ENCODE measurements at places on chromosomes 6 and 20.

DNA sequence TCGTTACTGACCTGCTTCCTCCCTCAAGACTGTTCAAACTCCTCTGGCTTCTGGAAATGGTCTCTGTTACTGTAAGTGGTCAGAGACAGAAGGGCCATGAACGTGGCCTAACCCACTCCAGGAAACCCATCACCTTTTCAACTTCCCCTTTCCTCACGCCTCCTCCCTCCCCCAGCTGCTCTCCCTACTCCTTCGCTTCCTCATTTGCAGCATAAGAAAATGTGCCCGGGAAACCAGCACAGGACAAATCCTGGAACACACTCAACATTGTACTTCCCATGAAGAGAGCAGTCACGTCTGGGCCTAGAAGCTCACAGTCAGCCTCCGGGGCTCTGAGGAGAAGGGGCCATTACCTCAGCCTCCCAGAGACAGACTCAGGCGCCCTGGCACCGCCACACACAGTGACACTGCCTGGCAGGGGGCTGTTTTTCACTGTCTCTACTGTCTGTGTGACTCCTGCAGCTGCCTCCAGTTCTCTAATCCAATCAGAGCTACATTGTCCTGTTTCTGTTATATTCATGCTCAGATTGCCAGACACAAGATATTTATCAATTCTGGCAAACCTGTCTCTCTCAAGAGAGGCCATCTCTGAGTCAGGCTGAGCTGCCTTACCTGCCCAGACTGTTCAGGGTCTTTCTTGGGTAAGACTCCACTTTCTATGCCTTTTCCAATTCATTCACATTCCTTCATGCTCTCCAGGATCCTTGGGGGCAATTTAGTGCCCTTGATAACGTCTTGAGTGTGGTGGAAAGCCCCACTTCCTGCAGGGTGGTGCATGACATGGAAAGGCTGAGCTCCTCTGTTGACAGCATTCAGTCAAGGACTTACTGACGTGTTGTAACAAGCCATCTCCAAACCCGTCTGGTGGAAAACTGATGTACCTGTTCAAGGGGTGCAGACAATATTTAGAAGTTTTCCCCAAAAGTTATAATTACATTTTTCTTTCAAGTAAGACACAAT, 242.2 kb downstream of the HIVEP2 start:
- no peak for DNase-seq

DNA sequence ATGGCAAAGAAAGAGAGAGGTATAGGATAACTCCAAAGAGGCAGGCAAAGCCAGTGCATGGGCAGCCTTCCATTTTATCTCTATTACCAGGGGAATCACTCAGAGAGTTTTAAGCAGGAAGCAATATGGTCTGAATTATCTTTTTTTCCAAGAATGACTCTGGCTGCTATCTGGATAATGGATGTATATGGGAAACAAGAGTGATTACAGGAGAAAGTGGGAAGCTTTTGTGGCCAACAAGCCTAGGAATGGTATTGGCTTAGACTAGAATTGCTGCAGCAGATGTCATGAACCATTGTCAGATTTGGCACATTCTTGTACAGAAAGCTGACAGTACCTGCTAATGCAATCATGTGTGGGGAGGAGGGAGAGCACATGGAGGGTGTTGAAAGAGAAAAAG, 73.0 kb upstream of the BTBD3 start:
- no peak for DNase-seq

DNA sequence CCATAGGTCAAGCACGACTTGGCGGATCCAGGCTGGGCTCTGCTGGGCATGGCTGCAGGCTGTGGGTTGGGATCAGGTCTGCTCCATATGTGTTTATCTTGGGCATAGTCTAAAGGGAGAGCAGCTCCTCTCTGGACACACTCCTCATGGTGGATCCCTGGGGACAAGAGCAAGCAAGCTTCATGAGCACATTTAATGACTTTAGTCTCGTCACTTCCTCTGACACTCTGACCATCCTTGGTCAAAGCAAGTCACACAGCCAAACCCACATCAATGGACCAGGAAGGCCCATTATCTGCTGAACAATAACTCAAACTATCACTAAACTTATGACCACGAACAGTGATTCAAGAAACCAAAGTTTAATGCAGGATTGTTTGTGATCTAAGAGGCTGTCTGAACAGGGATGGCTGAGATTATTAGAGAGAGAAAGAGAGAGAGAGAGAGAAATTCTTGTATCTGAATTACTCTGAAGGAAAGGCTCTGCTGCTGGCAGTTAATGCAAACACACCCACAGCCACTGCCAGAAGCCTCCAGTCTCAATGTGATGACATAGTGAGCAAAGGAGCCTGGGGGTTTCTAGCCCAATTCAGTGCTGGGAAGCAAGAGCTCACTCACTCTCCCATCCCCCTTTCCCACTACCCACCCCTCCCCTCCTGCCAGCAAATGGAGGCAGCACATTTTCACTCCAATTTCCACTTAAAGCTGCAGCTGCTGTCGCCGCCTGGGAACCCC, 490.2 kb upstream of the SULF2 start:
- DNase-seq: no peak

GRCh38 chr20:10247440-10247839, 28.8 kb downstream of the SNAP25 start:
- DNase-seq: no peak

DNA sequence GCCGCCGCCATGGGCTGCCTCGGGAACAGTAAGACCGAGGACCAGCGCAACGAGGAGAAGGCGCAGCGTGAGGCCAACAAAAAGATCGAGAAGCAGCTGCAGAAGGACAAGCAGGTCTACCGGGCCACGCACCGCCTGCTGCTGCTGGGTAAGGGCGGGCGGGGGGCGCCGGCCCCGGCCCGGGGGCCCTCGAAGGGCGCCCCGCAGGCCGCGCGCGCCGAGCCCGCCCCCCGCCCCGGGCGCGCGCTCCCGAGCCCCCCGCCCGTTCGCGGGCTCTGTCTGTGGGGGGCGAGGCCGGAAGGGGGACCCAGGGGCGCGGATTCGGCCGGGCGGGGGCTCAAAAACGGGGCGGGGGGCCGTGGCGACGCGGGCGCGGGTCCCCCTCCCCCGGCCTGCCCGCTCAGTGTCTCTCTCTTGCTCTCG, 39.2 kb downstream of the GNAS start:
- DNase-seq: no peak

- no peak for DNase-seq
These were observed 14.2 kb upstream of the SLCO4A1 start for GRCh38 chr20:62627901-62628612.

- no peak for DNase-seq
These were observed 14.5 kb downstream of the COL11A2 start for GRCh38 chr6:33177552-33178446.

DNA sequence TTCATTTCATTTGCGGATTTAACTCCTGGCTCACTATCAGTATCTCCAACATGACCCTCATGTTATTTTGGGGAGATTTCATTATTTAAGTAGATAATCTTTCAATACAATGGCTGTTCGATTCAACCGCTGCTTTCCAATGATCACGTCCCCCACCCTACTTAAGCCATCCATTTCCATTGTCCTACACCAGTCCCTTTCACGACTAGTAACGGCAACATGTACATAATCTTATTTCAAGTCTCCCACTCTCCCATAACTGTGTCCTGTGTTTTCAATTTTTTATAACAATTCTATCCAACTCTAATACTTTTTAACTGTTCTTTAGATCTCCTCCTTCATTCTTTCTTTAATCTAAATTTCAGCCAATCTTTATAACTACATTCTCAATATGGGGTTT, 890.8 kb upstream of the MAP3K7 start:
- DNase-seq: no peak

DNA sequence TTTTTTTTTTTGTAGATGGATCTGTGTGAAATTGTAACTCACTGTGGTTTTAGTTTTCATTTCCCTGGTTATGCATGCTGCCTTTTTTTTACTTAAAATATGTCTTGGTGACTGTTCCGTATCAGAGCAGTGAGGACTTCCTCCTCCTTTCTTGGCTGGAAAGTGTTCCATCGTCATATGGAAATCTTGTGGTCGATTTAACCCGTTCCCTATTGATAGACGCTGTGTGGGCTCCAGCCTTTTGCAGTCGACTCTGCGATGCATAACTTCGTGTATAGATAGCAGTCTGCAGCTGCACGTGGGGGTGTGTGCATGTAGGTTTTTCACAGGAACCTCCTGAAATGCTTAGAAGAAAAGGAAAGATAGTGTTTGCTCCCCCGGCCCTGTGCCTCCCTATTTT, 28.1 kb upstream of the PNPLA1 start:
- no peak for DNase-seq

- DNase-seq: no peak
These were observed 317.5 kb upstream of the MOCS1 start for GRCh38 chr6:40251637-40252300.

GRCh38 chr20:14005996-14006395, 10.7 kb downstream of the MACROD2 start:
- no peak for DNase-seq

GRCh38 chr6:93787841-93788240, 368.5 kb upstream of the EPHA7 start:
- DNase-seq: no peak

GRCh38 chr6:138007014-138007472, 100.2 kb downstream of the PERP start:
- DNase-seq: no peak

DNA sequence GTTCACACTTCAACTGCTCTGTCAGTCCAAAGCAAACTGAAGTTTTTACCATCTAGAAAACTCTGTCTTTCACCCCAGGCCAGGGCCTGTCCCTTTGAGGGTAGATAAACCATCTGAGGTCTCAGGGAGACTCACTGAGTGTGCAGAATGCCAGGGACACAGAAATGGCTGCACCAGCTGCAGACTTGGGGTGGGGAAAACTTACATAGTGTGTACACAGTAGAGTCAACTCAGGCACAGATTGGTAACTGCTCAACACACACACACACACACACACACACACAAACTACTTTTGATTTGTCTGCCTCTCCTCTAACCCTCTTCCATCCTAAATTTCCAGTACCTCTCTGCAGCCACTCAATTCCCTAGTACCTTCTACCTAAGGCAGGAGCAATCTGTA, 374.9 kb upstream of the JAG1 start:
- DNase-seq: no peak

GRCh38 chr6:63941747-63942470, 306.3 kb downstream of the PHF3 start:
- no peak for DNase-seq

DNA sequence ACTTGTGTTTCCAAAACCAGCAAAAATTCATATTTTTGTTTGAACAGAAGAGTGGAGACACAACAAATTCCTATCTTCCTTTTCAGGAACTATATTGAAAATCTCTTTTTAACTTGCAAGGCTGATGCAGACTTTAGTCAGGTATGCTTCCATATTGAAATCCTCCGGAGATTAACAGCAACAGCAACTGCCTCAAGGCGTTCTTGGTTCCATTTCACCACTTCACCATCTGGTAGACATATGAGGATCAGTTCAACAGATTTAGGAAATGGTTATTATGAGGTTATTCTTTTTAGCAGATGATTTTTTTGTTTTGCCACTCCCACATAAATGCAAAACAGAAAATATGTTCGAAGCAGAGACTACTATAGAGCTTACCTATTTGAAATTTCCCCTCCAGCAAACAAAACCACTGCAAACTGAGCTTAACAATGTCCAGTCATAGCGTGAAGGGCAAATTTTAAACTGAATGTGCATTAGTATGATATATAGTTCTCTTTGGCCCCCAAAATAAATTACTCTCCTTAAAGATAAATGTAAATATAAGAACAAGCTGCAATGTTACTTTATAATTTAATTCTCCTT, 520.5 kb upstream of the ADGRB3 start:
- no peak for DNase-seq

- DNase-seq: no peak
These were observed 10.3 kb upstream of the R3HDML start for GRCh38 chr20:44326391-44327159.

DNA sequence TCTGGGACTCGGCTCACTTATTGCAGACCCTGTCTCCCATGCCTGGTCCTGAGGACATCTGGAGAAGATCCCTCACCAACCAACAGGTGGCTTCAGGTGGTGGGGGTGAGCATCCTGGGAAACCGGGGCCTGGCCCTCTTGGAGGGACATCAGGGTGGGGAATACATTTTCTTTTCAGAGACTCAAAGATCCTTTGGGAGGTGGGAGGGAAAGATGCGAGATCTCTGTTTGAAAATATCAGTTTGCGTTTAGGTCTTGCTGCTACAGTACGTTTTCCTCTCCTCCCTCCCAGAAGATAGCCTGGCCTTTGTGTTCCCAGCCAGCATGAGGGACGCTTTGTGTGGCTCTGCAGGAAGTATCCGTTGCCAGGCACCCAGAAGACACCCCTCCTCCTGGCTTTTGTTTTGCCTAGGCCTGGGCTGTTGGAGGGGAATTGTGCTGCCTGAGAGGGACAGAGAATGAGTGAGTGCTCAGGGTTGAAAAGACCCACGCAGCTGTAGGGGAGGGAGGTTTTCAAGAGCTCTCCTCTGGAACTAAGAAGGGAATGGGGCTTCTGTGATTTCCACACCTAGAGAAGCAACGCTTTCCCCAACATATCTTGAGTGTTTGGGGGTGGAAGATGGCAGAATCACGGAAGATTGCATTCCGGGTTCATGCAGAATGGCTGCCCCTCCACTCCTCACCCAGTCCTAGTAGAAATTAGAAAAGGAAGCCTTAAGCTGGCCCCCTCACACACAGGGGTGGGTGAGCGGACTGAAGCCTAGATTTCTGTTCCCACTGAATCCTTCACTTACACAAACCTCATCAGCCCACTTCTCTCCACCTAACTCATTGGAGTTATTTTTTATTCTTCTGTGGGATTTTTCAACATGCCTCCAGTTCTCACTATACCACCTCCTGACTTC, 22.0 kb upstream of the SLC2A12 start:
- no peak for DNase-seq

- DNase-seq: peak; percentile 62
These were observed at the start of gene DEF6 for GRCh38 chr6:35297601-35298481. TSS of gene DEF6 (plus strand) at chr6:35297818. CDS start at chr6:35297857, 39 bp downstream.

GRCh38 chr6:108660251-108660650, 99.5 kb downstream of the FOXO3 start:
- no peak for DNase-seq

- no peak for DNase-seq
These were observed 890.6 kb downstream of the KIF16B start for GRCh38 chr20:15682690-15683089.

DNA sequence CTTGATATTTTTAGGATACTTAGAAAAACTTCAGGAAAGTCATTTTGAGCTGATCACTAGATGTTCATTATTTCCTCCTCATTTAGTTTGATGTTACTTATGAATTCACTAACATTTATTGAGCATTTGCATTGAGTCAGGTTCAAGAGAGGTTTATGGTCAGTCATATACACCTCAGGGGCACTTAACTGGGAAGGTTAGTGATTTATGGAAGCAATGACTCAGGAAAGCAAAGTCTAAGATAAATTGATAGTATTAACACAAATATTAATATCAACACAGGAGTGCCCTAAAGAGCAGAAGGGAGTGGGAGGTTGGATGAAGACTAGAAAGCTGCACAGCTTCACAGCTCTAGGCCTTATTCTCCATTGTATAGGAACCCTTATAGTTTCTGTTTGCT, 177.0 kb upstream of the TNFAIP3 start:
- no peak for DNase-seq

- DNase-seq: no peak
These were observed 79.0 kb downstream of the TRERF1 start for GRCh38 chr6:42372699-42373098.

DNA sequence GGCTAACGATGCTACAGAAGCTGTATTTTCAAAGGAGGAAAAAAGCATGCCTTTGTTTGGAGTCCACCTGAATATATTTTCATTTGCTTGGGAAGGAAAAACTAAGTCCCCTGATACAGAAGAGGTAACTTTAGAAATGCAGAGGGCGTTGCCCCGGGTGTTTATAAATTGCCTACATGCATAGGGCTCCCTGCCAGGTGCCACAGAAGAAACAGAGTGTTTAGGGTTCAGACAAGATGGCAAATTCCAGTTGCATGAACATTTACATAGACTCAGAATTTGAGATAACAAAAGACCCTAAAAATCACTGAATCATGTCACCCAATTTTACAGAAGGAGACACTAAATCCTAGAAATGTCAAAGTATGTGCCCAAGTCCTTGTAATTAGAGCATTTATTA, 19.9 kb downstream of the RIN2 start:
- DNase-seq: no peak
